ENCODE measurements at places on chromosomes 7 and 10.

- DNase-seq = no peak
These were observed 1017.6 kb downstream of the TYW1 start for GRCh38 chr7:68014031-68014736.

GRCh38 chr10:113541549-113541927, 11.3 kb upstream of the HABP2 start:
- no peak for DNase-seq

- DNase-seq = no peak
These were observed 17.8 kb downstream of the LRRC27 start for GRCh38 chr10:132349766-132350165.

GRCh38 chr7:87886875-87887274, 10.6 kb downstream of the DBF4 start:
- no peak for DNase-seq

DNA sequence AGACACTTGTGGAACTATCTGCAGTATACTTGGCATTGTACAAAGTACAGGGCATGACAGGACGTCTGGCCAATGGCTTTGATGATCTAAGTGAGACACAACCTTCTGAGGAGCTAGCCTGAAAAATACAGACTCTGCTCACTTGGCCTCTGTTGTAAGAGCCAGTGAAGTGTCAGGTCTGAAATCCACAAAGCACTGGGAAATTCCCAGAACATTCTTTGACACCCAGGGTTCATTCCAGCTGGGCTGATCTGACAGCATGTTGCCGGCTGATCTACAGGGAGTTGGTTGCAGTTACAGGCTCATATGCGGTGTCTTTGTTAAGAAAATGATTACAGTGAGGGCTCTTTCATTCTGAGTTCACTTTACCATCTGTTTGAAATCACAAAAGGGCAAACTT, 354.6 kb downstream of the PHF14 start:
- no peak for DNase-seq

DNA sequence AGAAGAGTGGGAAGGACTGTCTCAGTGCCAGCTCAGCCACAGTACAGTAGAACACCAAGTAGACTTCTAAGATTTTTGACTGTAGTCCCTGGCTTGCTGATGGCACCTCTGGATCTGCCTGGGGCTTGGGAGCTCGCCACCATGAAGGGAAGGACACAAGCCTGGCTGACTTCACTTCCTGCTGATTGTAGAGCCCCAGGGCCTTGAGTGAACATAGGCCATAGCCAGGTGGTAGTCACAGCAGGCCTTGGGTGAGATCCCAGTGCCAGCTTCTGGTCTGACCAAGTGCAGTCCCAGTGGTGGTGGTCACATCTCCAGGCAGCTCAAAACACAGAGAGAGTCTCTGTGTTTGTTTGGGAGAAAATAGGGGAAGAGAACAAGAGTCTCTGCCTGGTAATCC, 57.6 kb upstream of the HBP1 start:
- DNase-seq = no peak

DNA sequence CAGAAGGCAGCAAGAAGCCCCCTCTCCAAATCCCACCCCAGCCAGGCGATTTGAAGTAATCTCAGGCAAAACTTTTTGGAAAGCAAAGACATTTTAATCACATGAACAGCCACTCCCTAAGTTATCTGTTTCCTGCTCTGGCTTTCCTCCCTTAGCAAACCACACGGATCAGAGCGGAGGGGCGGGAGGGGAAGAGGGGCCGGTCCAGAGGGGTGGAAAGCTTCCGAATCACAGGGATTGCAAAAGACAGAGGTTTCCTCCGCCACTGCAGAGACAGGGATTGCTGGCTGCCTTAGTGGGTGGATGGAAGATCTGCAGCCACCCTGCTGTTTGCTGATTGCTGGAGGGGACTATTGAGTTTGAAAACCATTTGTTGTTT, 41.2 kb downstream of the ZCCHC24 start:
- no peak for DNase-seq

DNA sequence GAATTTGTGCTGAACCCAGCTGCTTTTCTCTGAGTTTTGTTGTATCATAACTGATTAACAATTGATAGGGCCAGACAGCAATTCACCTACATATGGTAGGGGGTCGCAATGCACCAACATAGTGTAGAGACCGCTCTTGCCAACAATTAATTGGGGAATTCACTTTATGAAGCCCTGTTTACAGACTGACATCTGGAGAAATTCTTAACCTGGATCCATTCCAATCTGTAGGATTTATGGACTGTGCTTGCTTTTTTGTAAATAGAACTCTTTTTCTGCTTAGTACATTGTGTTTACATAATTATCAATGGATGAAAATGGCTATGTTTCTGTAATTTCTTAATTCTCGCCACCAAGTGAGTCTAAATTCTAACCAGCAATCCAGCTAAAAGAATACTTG, 311.7 kb upstream of the BMPER start:
- no peak for DNase-seq

DNA sequence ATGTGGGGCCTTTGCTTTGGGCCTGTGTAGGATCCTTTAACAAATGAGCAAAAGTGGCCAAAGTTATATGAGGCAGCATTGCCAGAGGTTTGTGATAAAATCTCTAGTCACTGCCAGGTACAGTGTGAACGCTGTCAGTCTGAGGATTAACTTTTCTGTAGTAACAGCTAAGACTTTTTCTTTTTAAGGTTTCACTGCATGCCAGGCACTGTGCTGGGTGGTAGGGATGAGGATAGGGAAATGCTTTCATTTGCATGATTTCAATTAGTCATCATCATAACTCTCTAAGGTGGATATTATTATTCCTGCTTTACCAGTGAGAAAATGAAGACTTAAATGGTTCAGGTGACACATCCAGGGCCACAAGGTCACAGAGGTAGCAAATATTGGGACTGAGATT, 79.7 kb upstream of the BMPER start:
- no peak for DNase-seq

DNA sequence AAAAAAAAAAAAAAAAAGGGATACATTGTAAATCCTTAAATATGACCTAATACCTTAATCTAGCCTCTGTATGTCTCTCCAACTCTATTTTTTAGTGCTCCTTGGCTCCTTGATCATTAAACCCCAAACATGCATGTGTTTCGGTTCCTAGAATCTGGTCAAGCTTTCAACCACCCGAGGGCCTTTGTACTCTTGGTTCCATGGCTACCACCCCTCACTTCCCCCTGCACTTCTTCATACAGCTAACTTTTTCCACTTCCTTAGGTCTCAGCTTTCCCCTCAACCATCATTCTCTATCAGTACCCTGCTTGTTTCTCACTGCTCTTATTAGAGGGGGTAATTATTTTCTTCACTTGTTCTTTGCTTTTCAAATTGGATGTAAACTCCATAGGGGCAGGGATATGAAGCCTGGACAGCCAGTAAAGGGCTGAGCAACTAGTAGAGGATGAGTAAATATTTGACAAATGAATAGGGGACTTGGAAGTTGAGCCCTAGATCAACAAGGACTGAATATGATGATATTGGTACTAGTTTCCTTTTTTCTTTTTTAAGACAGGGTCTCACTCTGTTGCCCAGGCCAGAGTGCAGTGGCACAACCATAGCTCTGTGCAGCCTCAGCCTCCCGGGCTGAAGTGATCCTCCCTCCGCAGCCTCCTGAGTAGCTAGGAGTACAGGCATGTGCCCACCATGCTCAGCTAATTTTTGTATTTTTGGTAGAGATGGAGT, 4.3 kb upstream of the GDI2 start:
- DNase-seq = no peak

DNA sequence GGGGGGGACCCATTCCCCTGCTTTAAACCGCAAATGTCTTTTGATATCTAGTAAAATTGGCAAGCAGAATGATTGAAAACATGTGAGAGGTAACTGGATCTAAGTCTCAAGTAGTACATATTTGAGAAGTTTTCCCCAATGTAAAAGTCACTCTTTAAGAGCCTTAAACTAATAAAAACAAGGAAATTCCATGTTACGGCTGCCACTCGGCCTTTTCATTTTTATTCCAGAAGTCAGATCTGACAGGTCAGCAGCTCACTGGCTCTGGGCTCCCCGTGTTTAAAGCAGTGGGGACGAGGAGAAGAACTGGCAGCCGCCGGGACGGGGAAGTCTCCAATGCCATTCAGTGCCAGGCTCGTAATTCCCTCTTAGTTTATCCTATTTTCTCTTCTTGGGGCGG, 80.7 kb downstream of the CUX1 start:
- no peak for DNase-seq

- DNase-seq = peak; percentile 84
These were observed 34.4 kb downstream of the AGR3 start for GRCh38 chr7:16847381-16847860.

DNA sequence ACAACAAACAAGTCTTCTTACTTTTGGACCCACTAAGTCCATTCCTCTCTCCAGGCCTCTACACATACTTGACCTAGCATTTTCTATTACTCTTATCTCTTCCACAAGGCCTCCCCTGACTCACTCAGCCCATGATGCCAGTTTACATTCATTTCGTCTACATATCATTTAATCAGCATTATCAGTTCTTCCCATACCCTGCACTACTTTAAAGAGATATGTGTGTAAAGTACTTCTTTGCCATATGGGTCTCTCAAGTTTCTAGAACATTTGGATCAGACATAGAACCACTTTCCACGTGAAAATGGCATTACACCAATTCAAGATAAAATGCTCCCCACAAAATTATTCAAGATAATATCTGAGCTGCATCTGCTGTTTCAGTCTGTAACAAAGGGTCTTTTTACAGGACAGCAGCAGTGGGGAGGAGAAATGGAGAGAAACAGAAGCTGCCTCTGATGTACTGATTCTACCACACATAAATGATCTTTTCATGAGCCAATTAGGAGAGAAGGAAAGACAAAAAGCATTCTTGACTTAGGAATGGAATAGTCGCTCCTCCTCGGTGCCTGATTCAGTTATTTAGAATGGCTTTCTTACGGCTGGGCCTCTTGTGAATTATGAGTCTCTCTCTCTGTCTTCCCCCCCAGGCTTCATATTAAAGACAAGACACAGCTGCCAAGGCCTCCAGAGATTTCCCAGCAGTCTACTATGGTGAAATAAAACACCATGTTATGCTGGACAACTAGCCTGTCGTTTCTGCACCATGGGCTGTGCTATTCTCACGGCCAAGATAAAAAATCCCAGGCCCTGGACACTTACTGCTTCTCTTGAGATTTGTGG, 46.9 kb upstream of the SEPTIN7 start:
- DNase-seq = peak; percentile 30

GRCh38 chr10:60527676-60528075, 138.0 kb upstream of the ANK3 start:
- DNase-seq = no peak

GRCh38 chr10:18773180-18773579, 113.9 kb downstream of the ARL5B start:
- no peak for DNase-seq

GRCh38 chr10:104505521-104506042, 135.5 kb upstream of the SORCS3 start:
- no peak for DNase-seq

DNA sequence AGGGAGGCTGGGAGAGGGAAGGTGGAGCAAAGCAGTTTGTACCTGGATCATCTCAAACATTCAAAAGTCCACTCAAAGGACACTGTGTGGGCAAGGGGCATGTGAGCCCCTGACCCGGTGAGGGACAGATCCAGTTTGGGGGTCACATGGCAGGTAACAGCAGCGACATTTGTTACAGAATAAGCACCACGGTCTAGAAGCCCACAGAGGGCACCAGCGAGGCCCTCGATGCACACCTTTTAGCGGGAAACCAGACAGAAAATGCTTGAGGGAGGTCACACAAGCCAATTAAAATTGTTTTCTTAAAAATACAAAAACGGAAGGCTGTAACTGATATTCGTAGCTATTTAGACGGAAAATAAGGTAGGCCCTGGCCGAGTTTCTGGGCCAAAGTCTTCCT, 144.4 kb downstream of the ZMYND11 start:
- DNase-seq = no peak

- DNase-seq = no peak
These were observed 85.5 kb downstream of the ADCY1 start for GRCh38 chr7:45659496-45660139.

- peak; percentile 38 for DNase-seq
These were observed 453 bp downstream of the URGCP start for GRCh38 chr7:43905956-43906330.

GRCh38 chr7:45710271-45711160, 136.3 kb downstream of the ADCY1 start:
- DNase-seq = no peak

DNA sequence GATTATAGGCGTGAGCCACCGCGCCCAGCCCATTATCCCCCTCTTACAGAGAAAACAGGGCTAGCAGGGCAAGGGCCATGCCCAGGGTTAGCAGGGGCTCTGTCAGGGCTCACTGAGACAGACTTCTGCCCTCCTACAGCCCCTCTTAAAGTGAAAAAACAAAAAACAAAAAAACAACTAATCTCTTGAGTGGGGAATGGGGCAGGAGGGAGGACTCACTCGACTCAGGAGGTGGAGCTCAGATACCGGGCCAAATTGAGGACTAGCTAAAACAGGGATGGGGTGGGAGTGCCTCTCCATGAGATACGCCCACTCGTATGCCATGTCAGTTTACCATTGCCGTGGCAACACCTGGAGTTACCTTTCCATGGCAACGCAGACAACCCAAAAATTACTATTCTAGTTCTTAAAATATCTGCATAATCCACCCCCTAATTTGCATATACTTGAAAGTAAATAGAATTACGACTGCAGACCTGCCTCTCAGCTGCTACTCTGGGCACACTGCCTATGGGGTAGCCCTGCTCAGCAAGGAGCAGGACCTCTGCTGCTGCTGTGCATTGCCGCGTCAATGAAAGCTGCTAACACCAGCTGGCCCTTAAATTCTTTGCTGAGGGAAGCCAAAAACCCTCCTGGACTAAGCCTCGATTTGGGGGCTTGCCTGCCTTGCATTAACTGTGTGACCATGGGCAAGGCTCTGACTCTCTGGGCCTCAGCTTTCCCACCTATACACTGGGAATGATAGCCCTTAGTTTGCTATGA, 13.4 kb downstream of the SSC4D start:
- no peak for DNase-seq

GRCh38 chr10:98295907-98296306, 27.9 kb upstream of the LOXL4 start:
- no peak for DNase-seq

DNA sequence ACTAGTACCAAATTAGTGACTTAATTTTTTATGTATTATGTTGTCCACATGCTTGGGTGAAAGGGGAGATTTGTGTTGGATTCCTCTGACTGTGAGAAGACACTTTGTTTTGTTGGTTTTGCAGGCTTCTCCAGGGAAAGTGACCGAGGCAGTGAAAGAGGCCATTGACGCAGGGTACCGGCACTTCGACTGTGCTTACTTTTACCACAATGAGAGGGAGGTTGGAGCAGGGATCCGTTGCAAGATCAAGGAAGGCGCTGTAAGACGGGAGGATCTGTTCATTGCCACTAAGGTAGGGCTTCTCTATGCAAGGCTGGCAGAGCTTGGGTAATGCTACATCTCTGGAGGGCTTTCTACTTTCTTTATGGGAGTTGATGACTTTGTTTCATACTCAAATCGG, 4.5 kb downstream of the AKR1E2 start:
- no peak for DNase-seq

Data from colonic mucosa (tissue), 4 donors.